ENCODE measurements at places on chromosomes 2 and 18.
A peak's percentile ranks its signal among the peaks of the same experiment; 100 is the strongest.

DNA sequence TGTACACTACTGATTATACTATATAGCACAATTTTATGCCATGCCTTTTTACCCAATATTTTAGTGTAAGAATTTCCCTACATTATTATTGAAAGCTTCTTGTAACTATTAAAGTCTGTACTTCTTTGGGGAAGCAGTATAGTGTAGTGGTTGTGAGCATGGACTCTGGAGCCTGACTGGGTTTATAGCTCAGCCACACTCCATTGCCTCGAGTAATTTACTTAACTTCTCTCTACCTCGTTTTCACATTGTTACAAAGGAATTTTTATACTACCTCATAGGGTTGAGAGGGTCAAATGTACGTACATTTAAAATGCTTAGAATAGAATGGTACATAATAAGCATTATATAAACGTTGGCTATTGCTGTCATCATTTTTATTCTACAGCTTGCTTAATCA is 139.2 kb downstream of the UBR3 start:
- no peak for DNase-seq

- peak; percentile 88 for DNase-seq
These were observed 230.4 kb upstream of the AGAP1 start for GRCh38 chr2:235263205-235264120.

- DNase-seq: no peak
These were observed 29.3 kb downstream of the ANKMY1 start for GRCh38 chr2:240528406-240529040.

DNA sequence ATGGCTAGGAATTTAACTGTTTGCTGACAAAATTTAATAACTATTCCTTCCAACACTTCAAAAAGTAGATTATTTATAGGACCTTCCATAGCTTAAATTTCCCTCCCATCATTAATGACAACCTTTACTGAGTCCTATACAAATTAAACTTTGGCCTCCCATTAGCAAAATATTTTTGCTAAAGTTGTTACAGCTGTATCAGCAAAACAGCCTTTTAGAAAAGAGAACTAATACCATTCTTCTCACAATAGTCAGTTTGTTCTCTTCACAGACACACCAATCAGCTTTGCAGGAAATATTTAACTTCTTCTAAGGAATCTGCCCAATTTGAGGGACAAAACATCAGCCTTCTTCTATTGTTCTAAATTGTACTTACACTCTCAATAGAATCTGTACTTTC is 12.0 kb upstream of the GCFC2 start:
- DNase-seq: no peak

- DNase-seq: no peak
These were observed 200.8 kb downstream of the RAB3GAP1 start for GRCh38 chr2:135252805-135253458.

DNA sequence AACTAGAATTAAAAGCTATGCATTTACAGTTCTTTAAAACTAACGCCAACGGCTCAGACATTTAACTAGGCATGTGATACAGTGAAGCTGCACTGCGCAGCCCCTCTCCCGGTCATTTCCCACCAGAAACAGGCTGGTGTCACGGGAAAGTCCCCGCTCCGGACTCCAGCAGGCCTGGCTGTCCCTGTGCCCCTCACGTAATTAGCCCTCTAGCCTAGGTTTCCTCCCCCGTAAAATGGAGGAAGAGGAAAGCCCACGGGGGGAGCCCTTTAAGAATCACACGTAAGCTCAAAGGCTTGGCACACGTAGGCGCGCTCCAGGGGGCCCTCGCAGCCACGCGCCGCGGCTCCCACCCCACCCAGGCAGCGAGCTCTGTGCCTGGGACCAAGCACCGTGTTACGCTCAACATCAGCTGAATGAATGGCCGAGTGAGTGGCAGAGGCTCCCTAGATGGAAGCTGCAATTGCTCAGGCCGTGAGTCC is 48.0 kb downstream of the KCNIP3 start:
- no peak for DNase-seq

Data from cardiac fibroblast (primary cell).